ENCODE measurements at places on chromosomes 6 and 20. TPM values are rescaled to one million over a fixed set of nuclear protein-coding genes. Genes with fewer than 3 reads are reported as not detected.

Gene SLPI
- not detected for total RNA-seq

Gene TRERF1
- total RNA-seq: 7.5 TPM

Gene MAFB
- 0.11 TPM for total RNA-seq

Gene TRIM40
- total RNA-seq: not detected

Gene HLA-DQA2
- 0.48 TPM for total RNA-seq

Gene NHSL1
- 0.19 TPM for total RNA-seq

Gene GNL1
- total RNA-seq: 112 TPM

Gene AFG1L
- total RNA-seq: 5.1 TPM

Gene SEMG2
- total RNA-seq: not detected

Gene UBE2V1
- 174 TPM for total RNA-seq

Gene ASXL1
- 119 TPM for total RNA-seq

Gene FNDC11
- total RNA-seq: 0.08 TPM
